ENCODE measurements at places on chromosomes 1 and 21.

DNA sequence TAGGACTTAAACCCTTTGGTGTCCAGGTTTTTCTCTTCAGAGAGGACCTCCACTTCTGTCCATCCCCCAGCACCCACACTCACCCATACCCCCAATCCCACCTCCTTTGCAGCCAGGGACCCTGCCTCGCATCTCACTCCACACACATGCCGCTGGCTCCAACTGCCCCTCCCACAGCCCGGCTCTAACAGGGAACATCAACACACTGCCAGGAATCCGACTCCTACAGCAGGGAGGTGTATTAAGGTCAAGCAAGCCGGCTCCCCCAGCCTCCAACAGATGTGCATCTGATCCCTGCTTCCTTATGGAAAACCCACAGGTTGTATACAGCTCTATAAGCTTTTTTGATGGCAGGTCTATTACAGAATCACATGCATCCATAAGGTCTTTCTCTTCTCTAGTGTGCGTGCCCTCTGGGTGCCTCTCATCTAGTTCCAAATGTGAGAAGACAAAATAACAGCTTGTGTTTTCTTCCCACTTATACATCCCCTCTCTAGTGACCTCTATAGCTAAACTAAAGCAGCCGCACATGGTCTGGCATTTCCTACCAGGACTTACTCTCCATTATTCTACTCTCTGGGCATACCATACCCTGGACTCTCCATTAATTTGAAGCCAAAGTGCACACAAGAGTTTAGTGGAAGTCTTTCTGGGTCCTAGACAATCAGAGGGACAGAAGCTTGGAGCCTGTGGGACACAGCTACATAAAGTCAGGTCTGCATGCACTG, 16.3 kb downstream of the PIK3C2B start:
- no peak for DNase-seq

DNA sequence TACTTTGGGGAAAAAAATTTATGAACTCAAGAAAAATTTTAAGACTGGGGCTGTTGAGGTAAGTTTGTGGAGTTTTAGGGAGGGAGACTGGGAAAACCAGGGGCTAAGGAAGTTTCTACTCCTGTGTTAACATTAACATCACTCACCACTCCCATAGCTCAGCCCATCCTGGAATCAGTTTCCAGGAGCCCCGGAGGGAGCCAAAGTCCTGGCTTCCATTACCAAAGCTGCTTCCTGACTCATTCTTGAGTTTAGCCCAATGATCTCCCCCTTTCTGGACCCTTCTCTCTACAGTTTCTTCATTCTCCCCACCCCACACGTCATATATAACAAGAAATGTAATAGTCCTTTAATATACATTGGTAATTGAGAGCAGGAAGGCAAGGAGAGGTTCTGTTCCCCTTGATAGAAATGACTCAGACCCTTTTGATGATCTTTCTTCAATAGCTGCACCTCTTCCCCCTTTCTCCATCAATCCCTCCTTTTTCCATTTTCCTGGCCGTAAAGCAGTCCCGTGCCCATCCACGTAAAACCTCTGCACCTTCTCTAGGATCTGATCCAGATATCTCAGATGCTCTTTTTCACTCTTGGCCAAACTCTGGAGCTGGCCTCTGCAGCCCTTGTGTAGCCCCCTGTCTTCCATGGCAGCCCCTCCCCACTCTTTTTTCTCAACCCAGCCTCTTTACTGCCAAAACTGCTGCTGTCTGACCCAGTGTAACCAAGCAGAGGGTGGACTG, 4.6 kb upstream of the PIAS3 start:
- no peak for DNase-seq

- no peak for DNase-seq
Measured at GRCh38 chr1:209772126-209772525, 12.2 kb downstream of the C1orf74 start.

DNA sequence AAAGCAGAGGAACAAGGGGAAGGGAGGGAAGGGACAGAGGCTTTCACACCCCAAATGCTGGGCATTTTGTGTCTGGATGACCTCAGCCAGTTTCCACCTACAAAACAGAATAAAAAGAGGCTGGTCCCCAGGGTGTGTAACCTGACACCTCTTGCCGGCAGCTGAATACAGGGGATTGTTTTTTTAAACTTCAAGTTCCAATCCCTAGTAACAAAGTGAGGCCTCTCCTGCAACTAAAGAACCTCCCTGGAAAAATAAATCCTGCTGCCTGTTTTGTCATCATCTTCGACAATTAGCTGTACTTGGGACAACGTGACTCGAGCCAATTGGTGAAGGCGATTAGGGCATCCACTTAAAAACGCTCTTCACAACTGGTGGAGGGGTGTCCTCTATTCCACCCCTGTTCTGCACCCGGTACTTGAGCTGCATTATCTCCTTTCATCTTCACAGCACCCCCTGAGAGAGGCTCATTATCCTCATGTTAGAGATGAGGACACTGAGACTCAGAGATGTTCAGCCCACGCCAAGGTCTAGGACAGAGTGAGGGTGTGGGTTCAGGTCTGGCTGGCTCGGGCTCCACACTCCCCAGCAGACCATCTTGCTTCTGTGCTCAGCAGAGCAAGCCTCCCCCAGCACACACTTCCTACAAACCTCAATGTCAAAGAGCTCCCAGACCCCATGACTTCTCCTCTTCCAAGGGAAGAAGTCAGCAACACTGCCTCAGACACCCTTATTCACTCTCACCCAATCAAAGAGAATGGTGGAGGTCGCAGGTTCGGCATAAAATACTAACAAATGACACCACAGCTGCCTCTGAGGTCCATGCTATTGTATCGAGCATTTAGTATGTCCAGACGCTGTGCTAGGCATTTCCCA, 15.2 kb downstream of the ITPKB start:
- no peak for DNase-seq

GRCh38 chr1:115506924-115507589, 134.7 kb upstream of the VANGL1 start:
- DNase-seq, result no peak

DNA sequence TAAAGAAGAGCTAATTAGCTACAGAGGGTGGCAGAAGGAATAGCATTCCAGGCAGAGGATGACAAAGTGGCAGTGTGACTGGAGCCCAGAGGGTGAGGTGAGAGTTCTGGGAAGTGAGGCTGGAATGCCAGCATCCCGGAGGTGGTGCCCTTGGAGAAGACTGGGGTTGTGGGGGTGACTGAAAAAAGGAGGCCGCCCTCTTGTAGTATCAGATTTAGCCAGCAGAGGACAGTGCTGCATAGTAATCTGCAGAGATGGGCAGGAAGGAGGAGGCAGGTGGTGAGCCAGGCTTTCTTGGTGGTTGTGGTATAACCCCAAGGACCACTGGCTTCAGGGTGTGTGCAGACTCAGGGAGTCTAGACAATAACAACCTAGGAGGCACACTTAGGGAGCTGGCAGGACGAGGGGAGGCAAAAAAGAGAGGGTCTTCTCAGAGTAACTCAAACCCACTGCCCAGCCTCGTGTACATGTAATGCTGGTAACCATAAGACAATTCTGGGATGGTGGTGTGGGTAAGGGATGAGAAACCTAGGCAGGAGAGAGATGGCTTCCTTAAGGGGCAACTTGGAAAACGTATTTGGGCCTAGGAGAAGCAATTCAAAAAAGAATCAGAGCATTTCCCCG, 30.5 kb downstream of the MROH7 start:
- no peak for DNase-seq

DNA sequence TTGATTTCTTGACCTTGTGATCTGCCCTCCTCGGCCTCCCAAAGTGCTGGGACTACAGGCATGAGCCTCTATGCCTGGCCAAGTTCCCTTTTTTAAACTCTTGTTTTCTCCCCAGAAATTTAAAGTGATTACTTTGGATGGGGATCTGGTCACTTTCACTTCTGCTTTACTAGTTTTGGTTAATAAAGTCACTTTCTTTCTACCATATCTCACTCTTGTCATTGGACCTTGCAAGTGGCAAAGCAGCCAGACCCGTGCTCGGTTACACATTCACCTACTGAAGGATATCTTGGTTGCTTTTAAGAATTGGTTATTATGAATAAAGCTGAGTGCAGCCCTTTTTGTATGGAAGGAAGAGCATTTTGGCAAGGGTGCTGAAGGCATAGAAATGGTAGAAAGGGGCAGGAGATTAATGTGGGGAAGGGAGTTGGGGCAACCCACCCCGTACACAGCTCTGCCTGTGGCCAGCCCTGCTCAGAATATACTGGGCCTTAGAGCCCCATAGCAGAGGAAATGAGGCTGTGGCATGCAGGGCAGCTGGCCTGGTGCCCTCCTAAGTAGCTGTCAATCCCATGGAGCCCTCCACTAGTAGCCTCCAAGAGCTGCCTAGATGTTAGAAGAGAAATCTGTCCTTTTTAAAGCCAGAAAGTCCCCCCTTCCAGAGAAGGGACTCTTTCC, 40.7 kb downstream of the CD2 start:
- DNase-seq, result no peak

DNA sequence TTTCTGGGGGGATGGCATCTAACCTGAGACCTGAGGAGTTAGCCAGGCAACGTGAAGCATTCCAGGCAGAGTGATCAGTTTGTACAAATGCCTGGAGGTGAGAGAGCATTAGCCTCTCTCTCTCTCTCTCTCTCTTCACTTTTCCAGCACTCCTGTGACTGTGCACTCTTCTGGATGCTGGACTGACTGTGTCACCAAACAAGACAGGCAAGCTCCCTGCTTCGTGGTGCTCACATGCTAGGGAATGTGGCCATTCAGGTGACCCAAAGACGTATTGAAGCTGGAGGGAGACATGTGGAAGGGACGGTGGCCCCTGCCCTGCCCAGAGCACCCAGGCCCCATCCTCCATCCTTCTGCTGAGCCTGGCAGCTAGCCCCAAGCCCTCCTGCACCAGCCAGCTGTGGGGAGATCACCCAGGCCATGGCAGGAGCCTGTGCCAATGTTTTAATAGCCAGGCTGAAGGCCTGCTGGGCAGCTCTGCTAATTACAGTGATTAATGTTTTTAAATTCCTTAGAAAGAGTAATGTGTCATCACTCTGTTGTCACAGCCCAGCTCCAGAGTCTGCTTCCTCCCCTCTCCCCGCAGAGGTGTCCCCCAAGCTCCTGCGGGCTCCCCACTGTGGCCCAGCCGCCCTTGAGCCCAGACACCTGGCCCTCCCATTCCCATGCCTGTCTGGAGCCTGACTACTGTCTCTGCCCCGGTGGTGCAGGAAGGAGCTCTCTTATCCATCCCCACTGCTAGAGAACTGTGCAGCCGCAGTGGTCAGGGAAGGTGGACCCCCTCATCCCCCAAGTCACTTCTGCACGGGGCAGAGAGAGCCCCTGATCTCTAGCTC, 48.9 kb downstream of the UBIAD1 start:
- no peak for DNase-seq

GRCh38 chr1:226344441-226345259, 35.7 kb upstream of the LIN9 start:
- DNase-seq, result no peak
